ENCODE measurements at places on chromosomes 11 and 22.

- no peak for DNase-seq
Observed at GRCh38 chr22:39748877-39749276, 144.7 kb downstream of the ENTHD1 start.

DNA sequence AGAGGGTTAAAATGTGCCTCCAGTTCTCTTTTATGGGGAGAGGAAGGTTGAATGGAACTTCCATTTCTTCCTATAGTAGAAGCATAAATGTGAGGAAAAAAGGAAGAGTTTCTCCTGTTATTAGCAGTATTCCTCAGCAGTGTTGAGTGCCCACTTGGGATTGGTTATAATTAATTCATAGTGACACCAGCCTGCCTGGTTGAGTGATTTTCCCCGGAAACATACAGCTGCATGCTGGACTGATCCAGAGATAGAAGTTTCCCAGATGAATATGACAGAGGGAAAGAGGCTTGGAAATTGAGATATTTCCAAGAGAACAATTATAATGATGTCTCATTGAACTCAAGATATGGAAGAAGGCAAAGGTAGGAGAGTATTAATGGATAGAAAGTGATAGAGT is 28.3 kb downstream of the RAB39A start:
- DNase-seq = no peak

DNA sequence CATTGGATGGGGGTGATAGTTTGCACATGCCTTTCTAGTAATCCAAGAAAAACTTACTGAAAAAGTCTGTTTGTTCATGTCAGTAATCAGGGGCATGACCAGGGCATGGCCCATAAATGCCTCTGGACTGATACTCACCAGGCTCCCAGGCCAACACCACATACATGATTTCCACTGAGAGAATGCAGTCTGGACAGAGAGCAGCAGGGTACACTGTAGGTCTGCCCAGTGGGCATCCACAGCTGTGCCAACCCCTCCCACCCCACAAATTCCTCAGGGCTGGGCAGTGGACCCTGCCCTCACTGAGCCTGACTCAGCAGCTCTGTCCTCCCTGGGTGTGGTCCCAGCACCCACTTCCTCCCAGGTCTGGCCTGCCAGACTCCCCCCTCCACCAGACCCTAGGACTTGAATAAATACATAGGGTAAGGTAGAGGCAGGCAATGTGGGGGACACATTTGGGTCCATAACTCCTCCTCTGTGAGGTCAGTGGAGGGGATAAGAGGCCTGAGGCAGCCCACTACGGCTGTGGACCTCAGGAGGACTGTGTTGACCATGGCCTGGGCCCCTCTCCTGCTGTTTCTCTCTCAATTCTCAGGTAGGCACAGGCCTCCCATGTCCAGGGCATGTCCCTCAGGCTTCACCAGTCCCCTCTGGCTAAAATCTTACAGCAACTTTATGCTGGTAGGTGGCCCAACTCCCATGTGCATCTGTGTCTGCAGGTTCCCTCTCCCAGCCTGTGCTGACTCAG is 92.2 kb upstream of the TOP3B start:
- DNase-seq = peak; percentile 16

- DNase-seq = no peak
Observed at GRCh38 chr11:80196041-80196440, 755.2 kb upstream of the TENM4 start.

DNA sequence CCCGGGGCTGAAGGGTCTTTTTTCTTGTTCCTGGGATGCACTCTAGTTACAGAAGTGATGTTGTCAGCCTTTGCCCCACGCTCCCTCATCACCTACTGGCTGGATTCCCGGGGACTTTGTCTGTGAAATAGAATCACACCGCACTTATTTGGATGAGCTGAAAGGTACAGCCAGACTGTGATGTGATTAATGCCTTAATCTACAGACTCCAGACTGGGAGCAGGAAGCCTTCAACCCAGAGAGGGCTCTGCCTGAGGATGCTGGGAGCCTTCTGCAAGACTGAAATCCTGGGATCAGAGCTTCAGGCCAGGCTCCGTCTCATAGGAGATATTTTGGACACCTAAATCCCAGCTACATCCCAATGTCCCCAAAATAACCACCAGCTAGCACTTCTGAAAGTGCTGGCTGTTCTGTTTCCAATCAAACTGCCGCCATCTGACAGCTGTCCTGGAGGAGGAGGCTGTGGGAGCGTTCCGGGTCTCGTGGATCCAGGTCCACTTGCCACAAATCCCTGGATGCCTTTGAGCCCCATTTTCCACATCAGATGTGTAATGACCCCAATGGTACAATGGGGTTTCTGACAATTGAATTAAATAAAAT is 688.5 kb downstream of the TBC1D22A start:
- no peak for DNase-seq

DNA sequence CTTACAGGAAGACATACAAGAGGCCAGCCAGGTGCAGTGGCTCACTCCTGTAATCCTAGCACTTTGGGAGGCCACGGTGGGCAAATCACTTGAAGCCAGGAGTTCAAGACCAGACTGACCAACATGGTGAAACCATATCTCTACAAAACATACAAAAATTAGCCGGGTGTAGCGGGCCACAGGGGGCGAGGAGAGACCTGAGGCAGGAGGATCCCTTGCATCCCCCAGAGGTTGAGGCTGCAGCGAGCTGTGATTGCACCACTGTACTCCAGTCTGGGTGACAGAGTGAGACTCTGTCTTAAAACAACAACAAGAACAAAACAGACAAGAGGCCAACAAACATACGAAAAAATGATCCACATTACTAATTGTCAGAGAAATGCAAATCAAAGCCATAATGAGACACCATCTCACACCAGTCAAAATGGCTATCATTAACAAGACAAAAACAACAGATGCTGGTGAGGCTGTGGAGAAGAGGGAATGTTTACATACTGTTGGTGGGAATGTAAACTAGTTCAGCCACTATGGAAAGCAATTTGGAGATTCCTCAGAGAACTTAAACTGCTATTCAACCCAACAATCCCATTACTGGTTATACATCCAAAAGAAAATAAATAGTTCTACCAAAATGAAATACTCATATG is 498.8 kb upstream of the ARHGAP42 start:
- no peak for DNase-seq

DNA sequence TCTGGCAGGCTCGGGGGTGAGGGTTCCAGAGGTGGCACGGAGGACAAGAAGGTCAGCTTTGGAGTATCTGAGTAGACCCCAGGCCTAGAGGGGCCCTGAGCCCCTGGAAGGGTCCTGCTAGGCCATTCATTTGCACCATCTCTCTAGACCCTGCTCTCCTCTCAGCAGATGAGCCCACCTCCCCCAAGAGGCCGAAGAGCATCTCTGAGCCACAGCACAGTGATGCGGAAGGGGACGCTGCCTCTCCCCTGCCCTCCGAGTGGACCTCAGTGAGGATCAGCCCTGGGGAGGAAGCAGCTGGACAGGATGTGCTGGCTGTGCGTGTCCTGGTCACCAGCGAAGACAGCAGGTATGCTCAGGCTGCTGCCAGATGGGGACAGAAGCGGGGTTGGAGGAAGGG is 101.6 kb upstream of the PARVA start:
- no peak for DNase-seq

DNA sequence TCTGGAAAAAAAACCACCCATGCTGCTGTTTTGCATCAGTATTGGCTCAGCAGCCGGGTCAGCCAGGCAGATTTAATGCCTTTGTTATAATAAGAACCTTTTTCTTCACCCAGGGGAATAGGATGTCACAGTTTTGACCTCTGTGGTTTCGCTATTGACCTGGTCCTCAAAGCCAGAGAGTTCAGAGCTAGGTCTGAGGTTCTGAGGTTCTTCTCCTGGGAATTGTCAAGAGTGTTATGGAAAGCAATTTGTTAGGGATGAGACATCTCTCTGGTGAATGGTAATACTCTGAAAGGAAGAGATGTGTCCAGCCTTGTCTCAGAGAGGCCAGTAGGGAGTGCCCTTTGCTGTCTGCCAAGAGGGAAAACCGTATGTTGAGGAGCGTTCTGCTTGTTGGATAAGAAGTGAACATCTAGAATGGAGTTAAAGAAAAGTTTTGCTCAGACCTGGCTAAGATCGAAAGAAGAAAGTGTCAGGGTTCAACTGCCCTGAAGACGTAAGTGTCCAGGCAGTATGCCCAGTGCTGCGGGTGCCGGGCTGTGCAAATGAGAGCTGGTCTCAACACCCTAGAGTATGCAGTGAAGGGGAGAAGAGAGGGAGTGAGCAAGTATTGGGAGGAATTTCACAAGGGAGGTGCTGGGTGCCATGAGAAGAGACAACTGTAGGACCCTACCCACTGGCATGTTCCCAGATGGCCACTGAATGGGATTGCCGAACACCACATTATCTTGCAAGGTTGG is 150.9 kb upstream of the TTC12 start:
- no peak for DNase-seq

DNA sequence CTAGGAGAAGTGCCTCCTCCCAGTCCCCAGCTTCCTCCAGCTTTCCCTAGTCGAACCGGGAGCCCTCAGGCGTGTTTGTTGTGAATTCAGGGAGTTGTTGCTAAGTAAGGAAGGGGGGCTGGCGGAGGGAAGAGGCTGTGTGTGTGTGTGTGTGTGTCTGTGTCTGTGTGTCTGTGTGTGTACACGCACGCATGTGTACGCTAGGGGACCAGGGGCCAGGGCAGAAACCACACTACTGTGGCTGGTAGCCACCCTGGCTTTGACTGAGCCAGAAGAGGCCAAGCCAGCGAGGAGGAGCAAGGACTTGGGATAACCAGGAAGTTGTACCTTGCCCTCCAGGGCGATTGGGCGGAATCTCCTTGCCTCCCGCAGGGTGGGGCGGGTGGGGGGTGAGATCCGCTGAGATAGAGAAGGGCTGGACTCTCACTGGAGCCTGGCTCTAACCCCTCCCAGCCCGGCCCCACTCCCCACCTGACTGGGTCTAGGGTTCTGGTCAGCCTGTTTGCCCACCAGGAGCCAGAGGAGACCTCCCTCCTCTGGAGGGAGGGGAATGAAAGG is 7.5 kb downstream of the BCL9L start:
- DNase-seq = no peak

GRCh38 chr11:65442842-65443331 is 20.3 kb downstream of the NEAT1 start:
- no peak for DNase-seq

DNA sequence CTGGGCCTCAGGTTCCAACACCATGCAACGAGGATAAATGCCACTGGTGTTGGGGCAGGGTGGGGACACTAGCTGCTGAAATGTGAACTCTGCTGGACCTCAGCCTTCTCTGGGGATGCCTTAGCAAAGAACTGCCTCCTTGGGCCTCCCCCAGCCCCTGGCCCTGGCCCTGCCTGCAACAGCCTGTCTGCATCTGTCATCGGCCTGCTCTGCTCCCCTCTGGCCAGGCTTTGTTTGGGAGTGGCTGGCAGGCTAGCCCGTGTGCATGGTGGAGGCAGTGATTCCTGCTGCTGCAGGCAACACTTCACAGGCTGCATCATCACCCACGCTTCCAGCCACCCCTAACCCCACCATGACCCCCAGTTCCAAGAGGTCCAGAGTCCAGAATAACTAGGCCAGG is 11.5 kb upstream of the MYOD1 start:
- no peak for DNase-seq

DNA sequence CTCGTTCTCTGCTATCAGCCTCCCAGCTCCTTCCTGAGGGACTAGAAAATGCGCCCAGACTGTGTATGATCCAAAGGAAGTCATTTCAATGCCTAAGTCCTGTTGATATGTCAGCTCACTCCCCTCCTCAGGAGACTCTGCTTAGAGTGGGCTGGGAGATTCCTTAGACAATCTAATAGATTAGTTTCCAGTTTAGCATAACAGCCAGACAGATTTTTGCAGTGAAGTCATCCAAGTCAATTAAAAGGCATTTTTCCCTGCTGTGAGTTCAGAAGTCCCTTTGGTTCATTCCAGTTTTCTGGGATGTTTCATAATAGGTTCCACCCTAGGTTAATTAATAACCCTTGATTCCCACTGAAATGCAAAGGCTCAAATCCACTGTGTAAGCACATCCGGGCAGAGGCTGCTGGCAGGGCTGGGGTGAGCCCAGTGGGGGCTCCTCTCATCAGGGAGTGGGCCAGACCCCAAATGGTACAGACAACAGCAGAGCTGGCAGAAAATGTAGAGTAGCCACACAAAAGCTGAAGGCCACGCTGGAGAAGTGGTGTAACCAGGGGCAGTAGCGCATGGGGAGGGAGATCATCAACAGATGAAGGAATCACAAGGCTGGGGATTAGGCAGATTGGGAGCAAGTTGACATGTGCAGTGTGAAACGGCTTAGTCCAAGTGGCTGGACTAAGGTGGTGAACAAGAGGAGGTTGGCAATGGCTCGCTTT is 90.6 kb downstream of the SYN3 start:
- no peak for DNase-seq

GRCh38 chr11:48074425-48075181 is 94.2 kb downstream of the PTPRJ start:
- DNase-seq = no peak

DNA sequence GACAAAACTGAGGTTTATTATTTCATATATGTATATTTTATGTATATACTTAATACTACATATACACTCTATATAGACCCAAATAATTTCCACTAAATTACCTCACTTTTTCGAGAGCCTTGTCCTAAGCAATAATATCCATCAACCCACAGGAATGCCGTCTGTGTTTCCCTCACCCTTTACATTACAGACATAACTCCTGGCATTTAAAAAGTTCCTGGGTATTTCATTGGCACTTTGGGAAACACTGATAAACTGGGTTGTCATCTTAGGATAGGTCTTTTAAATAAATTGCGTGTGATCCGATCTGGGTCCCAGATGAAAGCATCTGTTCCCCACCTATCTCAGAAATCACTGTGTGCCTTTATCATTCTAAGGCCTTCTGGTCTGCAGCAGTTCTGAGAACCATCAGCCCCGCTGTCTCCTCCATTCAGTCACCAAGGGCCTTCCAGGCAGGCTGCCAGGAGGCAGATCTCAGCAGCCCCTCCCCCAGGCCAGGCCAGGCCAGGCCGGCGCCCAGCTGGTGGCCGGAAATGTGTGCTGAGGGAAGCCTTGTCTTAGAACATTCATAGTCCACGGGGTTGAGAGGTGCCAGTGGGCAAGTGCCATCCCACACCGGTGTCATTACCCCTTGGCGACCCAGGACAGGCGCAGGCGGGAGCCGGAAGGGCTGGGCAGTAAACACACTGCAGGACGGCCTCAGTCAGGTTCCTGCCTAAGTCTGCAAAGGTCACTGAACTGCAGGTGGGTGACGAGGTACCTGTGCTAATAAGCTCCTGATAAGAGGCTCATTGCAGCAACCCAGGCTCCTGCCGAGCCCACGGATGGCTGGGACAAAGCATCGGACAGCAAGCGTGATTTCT is 3.3 kb downstream of the FGF19 start:
- DNase-seq = no peak

DNA sequence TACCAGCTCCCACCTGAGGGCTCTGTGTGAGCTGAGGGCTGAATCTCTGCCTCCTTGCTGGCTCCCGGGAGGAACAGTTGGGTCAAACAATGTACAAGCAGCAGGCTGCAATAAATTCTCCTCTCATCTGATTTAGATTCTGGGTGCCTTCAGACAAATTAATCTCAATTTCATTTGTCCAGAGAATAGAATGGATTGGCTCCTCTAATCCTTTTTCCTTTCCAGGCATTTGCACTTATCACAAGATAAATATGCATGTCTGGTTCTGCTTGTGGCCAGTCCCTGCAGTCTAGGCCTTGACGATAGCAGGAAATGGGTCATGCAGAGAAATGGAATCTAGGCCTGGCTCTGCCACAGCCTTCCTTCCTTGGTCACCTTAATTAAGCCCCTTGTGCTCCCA is 28.7 kb downstream of the UPB1 start:
- no peak for DNase-seq

GRCh38 chr11:69205743-69206612 is 50.2 kb downstream of the SMIM38 start:
- no peak for DNase-seq
